ENCODE measurements at places on chromosomes 2 and 18.

DNA sequence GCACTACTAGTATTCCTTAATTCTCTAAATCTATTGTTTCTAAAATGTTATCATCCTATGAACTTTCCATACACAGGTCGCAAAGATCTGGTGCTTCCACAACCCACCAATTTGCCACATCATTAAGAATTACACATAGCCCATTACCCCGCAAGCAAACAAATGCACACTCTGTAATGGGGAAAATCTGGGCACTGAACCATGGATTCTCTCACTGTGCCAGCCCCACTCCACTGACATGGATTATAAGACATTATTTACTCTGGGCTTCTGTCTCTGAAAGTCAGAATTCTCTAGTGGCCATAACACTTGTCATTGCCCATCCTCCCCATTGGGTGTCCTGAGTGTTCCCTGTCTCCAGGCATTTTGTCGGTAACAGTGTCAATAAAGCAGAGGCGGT lies 537.1 kb downstream of the EPHA4 start:
- DNase-seq: no peak

DNA sequence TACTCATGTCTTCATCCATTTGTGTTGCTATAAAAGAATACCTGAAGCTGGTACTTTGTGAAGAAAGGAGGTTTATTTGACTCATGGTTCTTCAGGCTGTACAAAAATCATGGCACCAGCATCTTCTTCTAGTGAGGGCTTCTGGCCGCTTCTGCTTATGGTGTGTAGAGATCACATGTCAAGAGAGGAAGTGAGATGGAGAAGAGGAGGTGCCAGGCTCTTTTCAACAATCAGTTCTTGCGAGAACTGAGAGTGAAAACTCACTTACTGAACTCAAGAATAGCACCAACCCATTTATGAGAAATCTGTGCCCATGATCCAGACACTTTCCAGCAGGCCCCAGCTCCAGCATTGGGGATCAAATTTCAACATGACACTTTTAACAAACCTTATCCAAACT lies 30.0 kb upstream of the BARD1 start:
- DNase-seq: no peak

DNA sequence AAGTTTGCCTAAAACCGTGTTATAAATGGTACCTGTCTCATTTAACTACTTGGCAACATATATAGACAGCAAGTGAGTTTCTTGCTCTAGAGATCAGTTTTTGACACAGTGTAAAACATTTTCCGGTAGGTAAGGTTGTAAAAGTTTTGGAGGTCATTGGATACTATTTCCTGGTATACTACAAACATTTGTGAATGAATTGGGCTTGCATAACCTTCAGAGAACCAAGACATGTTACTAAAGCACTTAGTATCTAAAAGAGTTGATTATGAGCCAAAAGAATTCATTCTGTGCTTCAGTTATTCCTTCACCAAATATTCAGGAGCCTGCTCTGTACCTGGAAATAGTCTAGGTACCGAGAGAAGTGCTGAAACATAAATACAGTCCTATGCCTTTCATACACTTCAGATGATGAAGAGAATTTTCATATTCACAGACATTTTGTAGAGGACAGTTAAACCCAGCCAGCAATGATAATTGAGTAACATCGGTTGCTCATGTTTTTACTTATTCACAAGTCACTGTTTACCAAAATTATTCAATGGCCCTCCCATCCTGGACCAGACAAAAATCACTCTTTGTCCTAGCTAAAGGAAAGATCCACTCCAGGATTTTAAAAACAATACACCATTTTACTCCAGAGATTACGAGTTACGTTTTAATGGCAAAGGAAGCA lies 319.4 kb upstream of the RBMS1 start:
- DNase-seq: no peak

- DNase-seq: no peak
Observed at GRCh38 chr2:77016443-77017354, 505.5 kb downstream of the LRRTM4 start.

DNA sequence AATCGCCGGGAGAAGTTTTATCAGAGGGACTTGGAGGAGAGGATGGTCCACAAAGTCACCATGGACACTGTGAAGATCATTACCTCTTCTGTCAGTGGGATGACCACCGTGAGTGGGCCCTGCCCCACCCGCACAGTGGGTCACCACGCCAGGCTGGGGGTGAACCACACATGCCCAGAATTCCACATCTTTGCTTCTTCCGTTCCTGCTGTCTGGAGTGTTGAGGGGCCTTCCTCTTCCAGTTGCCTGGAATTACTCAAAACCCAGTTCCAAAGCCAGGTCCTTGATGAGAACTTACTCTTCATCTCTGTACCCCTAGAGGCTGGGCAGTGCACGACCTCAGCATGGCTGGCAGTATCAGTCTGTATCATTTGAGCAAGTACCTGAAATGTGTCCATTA lies 22.1 kb downstream of the MROH2A start:
- no peak for DNase-seq

- DNase-seq: no peak
Observed at GRCh38 chr2:215681799-215682596, 246.1 kb upstream of the FN1 start.
